ENCODE measurements at places on chromosomes 13 and 19. TPM values are rescaled to one million over a fixed set of nuclear protein-coding genes. Genes with fewer than 3 reads are reported as not detected.

ADGRE3 gene
- not detected for total RNA-seq

GRCh38 chr13:93824286-93824685 is 597.7 kb downstream of the GPC6 start:
- DNase-seq: no peak

GRCh38 chr13:75364131-75364713 is 117.7 kb downstream of the TBC1D4 start:
- no peak for DNase-seq

ERF gene
- total RNA-seq: 65.7 TPM

ZNF431 gene
- total RNA-seq: 33.3 TPM

CERS1 gene
- total RNA-seq: not detected

GRCh38 chr13:41313117-41313516 is 2.0 kb downstream of the NAA16 start:
- DNase-seq: no peak

CNMD gene
- not detected for total RNA-seq

ZNF491 gene
- 2.4 TPM for total RNA-seq

SULT2A1 gene
- total RNA-seq: not detected

DNA sequence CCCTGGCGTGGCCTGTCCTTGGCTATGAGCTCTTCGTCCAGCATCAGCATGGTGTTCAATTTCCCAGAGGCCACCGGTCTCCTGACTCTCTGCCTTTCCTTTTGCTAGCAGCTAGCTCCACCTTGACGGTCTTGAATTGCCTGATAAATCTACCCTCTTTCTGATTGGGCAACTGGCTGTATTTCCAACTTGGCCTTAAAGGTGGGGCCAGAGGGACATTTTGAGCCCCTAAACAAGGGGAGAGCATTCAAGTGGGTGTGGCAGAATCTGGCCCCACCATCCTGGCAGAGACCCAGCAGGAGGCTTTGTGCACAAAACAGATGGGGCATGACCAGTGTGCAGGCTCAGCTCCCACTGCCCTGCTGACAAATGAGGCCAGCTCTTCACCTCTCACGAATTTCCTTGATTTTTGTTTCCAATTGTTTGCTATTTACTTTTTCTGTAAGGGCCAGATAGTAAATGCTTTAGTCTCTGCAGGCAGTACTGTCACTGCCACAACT is 148.9 kb upstream of the VSTM2B start:
- no peak for DNase-seq

- no peak for DNase-seq
These were observed 74.9 kb downstream of the SOX1 start for GRCh38 chr13:112141643-112142400.

DNA sequence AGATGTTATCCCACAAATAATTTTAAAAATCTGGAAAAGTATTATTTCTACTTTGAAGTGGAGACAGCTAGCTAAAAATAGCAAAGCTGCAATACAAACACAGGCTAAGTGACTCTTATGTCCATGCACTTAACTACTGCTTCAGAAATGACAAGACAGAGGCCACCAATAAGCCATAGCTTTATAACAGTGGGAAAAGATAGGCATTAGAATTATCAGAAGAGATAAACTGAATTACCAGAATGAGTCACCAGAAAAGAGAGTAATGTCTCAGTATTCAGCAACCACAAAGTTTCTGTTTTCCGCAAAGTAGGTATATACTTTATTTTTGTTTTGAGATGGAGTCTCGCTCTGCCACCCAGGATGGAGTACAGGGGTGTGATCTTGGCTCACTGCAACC is 17.1 kb downstream of the CLN5 start:
- no peak for DNase-seq

ZNF490 gene
- total RNA-seq: 16.0 TPM

DNA sequence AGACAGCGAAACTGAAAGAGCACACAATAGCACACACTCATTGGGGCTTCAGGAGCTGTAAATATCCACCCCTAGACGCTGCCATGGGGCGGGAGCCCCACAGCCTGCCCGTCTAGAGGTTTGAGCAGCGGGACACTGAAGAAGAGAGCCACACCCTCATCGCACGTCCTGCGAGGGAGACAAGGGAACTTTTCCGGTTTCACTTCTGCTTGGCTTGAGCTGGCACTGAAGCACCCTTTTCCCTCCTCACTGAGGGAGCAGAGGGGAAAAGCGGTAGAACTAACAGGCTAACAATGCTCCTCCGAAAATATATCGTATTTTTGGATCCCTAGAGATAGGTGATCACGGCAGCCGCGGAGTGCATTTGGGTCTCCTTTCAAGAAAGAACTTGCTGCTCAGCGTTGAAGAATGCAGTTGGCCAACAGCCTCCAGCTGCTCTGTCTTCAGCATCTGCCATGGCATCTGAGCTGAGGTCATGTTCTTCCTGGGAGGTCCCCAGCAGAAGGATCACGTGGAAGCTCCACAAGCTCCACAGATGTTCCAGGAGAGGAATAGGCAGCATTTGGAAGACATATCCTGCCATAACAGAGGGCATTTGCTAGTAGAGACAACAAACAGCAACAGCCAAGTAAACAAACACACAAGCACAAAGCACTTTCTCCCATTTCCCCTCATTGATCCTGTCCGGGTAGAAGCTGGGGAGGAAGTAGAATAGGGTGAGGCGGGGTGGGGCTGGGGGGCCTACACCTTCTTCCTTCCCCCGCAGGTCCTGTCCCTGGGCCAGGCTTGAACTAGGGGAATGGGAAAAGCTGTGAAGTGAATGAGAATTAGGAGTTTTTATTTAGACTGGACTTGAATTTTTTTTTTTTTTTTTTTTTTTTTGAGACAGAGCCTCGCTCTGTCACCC is 44.8 kb upstream of the ALOX5AP start:
- DNase-seq: no peak

- no peak for DNase-seq
These were observed 15.0 kb downstream of the MAU2 start for GRCh38 chr19:19335408-19336158.

GARIN5A gene
- total RNA-seq: 0.76 TPM

GRCh38 chr19:44757057-44757734 is 8.7 kb downstream of the BCL3 start:
- no peak for DNase-seq

Measured in activated T-cell treated with anti-CD3 and anti-CD28 coated beads, Interleukin-2, amount 50 U/mL, for 72 hours (primary cell).